ENCODE measurements at places on chromosomes 7 and 10. TPM values are rescaled to one million over a fixed set of nuclear protein-coding genes. Genes with fewer than 3 reads are reported as not detected.
A peak's percentile ranks its signal among the peaks of the same experiment; 100 is the strongest.

The PALS2 gene
- 12.7 TPM for total RNA-seq

The HILPDA gene
- total RNA-seq, result 3.8 TPM

The SPAM1 gene
- not detected for total RNA-seq

The TRIM24 gene
- 15.2 TPM for total RNA-seq

The RBM20 gene
- not detected for total RNA-seq

DNA sequence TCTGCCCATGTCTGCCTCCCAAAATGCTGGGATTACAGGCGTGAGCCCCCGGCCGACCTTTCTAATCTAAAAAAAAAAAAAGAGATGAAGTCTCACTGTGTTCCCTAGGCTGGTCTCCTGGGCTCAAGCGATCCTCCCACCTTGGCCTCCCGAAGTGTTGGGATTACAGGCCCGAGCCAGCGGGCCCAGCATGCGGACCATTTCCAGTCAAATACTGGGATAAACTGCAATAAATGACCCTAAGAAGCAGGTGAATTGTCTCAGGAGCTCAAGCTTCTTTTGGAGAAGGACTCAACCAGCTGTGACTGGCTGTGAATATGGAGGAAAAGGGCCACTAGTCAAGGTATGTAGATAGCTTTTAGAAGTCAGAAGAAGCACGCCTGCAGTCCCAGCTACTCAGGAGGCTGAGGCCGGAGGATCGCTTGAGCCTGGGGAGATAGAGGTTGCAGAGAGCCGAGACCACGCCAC, 550 bp upstream of the CREM start:
- H3K27me3 ChIP-seq, result no peaks in the 10 kb centered on the region
- peaks cover 5% of the 10 kb centered on the region for H3K36me3 ChIP-seq
- no peak for DNase-seq
- peak overlapping the region; percentile 98 for H3K27ac ChIP-seq
- H3K4me1 ChIP-seq, result peaks cover 22% of the 10 kb centered on the region

- no peaks in the 10 kb centered on the region for H3K36me3 ChIP-seq
- H3K27me3 ChIP-seq, result no peaks in the 10 kb centered on the region
- DNase-seq, result no peak
- no peak overlapping the region for H3K4me3 ChIP-seq
- no peaks in the 10 kb centered on the region for H3K4me1 ChIP-seq
These were observed 73.9 kb upstream of the NMT2 start for GRCh38 chr10:15242261-15242840.

DNA sequence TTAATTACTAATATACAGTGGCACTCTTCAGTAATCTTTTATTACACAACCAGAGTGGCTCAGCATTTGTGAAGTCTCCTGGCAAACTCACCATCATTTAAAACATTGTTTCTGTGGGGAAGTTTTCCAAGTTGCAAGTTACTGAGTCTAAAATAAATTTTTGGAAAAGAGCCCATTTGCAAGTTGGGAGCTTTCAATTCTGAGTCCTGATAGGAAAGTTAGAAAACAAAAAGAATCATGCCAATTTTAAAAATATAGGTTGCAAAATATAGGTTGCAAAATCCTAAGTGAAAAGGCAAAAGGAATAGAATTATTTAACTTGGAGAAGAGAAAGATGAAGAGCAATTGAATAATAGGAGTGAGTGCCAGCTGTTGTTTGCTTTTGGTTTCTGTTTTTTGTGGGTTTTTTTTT, 378.8 kb upstream of the C7orf33 start:
- H3K4me3 ChIP-seq, result no peak overlapping the region
- no peak for DNase-seq
- peaks cover 16% of the 10 kb centered on the region for H3K27me3 ChIP-seq
- no peak overlapping the region for H3K27ac ChIP-seq
- no peaks in the 10 kb centered on the region for H3K4me1 ChIP-seq

DNA sequence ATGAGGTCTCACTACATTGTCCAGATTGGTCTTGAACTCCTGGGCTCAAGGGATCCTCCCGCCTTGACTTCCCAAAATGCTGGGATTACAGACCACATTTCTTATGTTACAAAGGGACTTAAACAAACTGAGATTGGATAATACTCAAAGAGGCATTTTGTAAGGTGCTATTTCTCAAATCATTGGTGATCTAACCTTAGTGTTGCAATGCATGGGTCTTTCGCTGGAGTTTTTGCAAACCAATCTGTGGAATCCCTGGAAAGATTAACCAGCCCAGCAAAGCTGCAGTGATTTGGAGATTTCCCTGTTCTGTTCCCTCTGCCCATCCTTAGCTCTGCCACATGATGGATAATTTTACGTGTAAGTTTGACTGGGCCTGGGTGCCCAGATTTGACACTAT, 20.4 kb upstream of the ECHDC3 start:
- H3K36me3 ChIP-seq, result no peaks in the 10 kb centered on the region
- no peak overlapping the region for H3K4me3 ChIP-seq
- DNase-seq, result no peak
- no peak overlapping the region for H3K27ac ChIP-seq
- peaks cover 47% of the 10 kb centered on the region for H3K27me3 ChIP-seq

DNA sequence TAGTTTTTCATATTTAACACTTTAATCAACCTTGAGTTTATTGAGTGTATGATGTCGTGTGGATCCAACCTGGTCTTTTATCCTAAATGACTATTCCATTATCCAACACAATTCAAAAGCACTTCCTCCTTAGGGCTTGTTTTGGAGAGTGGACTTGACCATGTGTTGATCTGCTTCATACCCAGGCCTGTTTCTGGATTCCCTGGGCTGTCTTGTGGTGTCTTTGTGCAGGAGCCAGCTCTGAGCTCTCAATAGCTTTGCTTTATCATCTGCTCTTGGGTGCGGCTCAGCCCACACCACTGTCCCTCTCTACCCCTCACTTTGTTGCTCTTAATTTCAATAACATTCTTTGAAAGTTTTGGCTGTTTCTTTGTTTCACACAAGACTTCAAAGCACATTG, 70.9 kb upstream of the CHST15 start:
- no peak overlapping the region for H3K27ac ChIP-seq
- H3K36me3 ChIP-seq, result no peaks in the 10 kb centered on the region
- H3K27me3 ChIP-seq, result peaks cover 22% of the 10 kb centered on the region
- DNase-seq, result peak; percentile 15

- H3K36me3 ChIP-seq, result no peaks in the 10 kb centered on the region
- peak; percentile 73 for DNase-seq
- peak overlapping the region; percentile 89 for H3K27ac ChIP-seq
- H3K4me3 ChIP-seq, result peak overlapping the region; percentile 79
- H3K4me1 ChIP-seq, result peaks cover 58% of the 10 kb centered on the region
- no peaks in the 10 kb centered on the region for H3K27me3 ChIP-seq
These were observed 4.4 kb downstream of the SPOCK2 start for GRCh38 chr10:72083790-72084459.

DNA sequence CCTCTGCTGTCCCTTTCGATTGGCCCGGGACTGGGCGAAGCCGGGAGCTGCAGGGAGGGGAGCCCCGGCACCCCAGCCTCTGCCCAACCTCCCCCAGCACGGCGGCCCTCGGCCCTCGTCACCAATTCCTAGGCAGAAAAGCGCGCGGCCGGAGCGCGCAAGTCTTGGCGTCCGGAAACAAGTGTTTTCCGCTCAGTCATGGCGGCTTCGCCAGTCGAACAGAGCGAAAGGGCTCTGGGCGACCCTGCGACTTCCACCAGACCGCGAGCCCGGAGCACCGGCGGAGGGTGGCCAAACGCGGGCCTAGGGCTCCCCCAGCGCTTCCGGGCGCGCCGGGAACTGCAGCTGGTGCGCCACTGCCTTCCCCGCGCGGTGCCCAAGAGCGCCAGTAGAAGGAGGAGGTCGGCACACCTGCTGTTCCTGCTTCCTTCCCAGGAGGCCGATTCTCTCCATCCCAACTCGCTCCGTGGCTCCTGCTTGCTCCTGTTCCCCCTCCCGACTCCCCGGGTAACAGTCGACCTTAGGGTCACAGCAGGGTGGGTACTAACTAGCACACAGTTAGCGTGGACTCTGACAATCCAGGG, 729.9 kb downstream of the ZWINT start:
- H3K27me3 ChIP-seq, result peaks cover 15% of the 10 kb centered on the region
- H3K36me3 ChIP-seq, result no peaks in the 10 kb centered on the region
- no peak for DNase-seq
- no peaks in the 10 kb centered on the region for H3K4me1 ChIP-seq
- no peak overlapping the region for H3K27ac ChIP-seq
- H3K4me3 ChIP-seq, result no peak overlapping the region

GRCh38 chr10:116710076-116710475, 32.3 kb downstream of the HSPA12A start:
- no peaks in the 10 kb centered on the region for H3K36me3 ChIP-seq
- H3K27me3 ChIP-seq, result no peaks in the 10 kb centered on the region
- H3K4me3 ChIP-seq, result no peak overlapping the region
- no peaks in the 10 kb centered on the region for H3K4me1 ChIP-seq
- H3K27ac ChIP-seq, result no peak overlapping the region

DNA sequence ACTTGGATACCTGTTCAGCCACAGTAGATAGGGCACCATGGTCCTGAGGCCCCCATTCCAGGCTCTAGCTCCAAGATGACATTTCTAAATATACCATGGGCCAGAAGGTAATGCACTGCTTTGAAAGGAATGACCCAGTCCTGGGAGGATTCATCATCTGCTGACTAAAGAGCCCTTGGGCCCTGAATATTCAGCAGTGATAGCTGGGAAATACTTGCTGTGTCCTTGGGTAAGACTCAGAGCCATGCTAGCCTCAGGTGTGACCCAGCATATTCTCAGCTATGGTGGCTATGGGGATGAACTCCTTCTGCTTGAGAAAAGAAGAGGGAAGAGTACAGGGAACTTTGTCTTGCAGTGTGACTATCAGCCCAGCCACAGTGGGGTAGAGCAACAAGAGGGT, 21.3 kb upstream of the AGR2 start:
- no peak for DNase-seq
- no peak overlapping the region for H3K4me3 ChIP-seq
- no peak overlapping the region for H3K27ac ChIP-seq
- H3K36me3 ChIP-seq, result peaks cover 13% of the 10 kb centered on the region
- H3K27me3 ChIP-seq, result peaks cover 7% of the 10 kb centered on the region

GRCh38 chr7:140497241-140497769, 18.0 kb upstream of the MKRN1 start:
- no peaks in the 10 kb centered on the region for H3K36me3 ChIP-seq
- H3K27ac ChIP-seq, result no peak overlapping the region
- no peak for DNase-seq
- no peak overlapping the region for H3K4me3 ChIP-seq
- H3K27me3 ChIP-seq, result no peaks in the 10 kb centered on the region

DNA sequence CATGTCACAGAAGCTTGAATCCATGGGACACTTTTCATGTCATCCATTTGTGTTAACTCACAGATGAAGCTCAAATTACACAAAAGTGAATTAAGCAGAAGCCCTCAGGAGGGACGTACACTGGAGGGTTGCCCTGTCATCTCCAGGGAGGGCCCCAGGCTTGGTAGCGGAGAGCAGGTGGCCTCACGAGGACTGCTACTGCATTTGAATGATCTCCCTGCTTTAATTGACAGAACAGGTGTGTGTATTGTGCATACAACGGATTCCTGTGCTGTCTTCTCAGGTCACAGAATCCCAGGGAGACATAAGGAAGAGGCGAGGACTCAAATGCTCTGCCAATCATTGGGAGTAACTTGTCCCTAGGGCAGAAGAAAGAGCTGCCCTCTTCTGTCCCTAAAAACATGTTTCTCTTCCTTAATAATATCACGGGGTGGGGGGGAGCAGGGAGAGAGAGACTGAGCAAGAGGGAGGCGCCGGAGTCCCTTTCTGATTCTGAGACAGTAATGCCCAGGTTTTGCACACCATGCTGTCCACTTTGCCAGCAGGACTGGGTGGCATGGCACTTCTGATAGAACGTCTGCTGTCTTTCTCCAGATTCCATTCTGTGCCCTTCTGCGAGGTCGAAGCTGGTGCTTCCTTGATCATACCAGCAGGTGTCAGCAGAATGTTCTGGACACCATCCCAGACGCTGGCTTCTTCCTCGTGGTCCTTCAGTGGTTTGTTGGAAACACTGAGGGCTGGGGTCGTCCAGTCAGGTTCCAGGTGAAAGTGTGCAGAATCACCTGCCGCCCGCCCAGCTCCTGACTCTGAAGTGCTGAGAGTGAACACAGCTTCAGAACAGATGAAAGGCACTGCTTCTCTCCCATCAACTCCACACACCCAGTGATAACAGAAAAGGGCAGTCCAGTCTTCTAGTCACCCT, 26.2 kb upstream of the RASGEF1A start:
- H3K27ac ChIP-seq, result no peak overlapping the region
- peaks cover 9% of the 10 kb centered on the region for H3K27me3 ChIP-seq
- no peaks in the 10 kb centered on the region for H3K36me3 ChIP-seq

DNA sequence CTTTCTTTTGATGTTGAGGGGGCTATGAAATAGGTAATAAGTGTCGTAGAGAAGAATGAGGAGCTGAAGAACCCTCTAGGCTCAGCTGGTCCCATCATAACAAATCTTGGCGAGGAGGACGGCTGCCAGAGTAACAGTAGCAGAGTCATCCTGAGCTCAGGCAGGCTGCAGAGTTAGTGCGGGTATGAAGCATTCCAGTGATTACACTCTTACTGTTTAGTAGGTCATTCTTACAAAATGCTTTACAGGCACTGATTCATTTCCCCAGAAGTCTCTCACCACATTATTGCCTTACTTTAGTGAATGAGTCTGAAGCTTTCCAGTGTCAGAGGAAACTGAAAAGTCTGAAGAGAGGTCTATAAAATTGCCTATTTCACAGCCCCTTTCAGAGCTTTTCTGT, 43.9 kb upstream of the GPR158 start:
- peaks cover 5% of the 10 kb centered on the region for H3K36me3 ChIP-seq
- H3K4me1 ChIP-seq, result no peaks in the 10 kb centered on the region
- H3K4me3 ChIP-seq, result no peak overlapping the region
- H3K27ac ChIP-seq, result no peak overlapping the region

GRCh38 chr7:137628216-137628615, 218.6 kb downstream of the DGKI start:
- H3K4me1 ChIP-seq, result no peaks in the 10 kb centered on the region
- H3K27ac ChIP-seq, result no peak overlapping the region
- H3K4me3 ChIP-seq, result no peak overlapping the region
- no peaks in the 10 kb centered on the region for H3K36me3 ChIP-seq

DNA sequence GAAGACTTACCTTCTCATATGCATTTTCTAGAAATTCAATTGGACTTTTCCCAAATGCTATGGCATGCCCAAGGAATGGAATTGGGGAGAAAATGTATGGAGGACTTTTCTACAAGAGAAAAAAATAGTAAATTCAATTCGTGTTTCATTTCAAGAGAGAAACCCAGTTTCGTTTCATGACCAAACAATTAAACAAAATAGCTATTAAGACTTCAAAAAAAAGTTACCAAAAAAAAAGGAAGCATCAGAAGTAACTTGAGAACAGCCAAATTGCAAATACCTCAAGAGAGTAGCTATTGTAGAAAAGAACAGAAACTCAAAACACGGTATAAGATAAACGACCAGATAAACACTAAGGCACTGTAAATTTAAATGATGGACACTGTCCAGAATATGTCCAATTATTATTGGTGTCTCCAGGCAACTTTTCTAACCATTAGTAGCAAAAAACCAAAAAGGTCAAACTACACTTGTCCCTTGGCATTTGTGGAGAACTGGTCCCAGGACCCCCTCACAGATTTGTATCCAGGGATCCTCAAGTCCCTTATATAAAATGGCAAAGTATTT, 2.4 kb downstream of the CYP51A1 start:
- H3K4me3 ChIP-seq, result no peak overlapping the region
- no peaks in the 10 kb centered on the region for H3K27me3 ChIP-seq
- no peak for DNase-seq
- peaks cover 23% of the 10 kb centered on the region for H3K36me3 ChIP-seq
- H3K4me1 ChIP-seq, result peaks cover 27% of the 10 kb centered on the region
